ENCODE measurements at places on chromosomes 12 and 14.

- DNase-seq = no peak
Observed at GRCh38 chr12:11746024-11746771, 96.7 kb downstream of the ETV6 start.

GRCh38 chr14:99624971-99625370 is 20.0 kb upstream of the HHIPL1 start:
- no peak for DNase-seq

GRCh38 chr14:26897196-26897595 is 299.4 kb upstream of the NOVA1 start:
- no peak for DNase-seq

- DNase-seq = no peak
Observed at GRCh38 chr14:91021991-91022621, 38.3 kb downstream of the RPS6KA5 start.

- no peak for DNase-seq
Observed at GRCh38 chr12:122793685-122794106, 19.3 kb downstream of the CCDC62 start.

GRCh38 chr12:32104572-32105355 is 1.9 kb upstream of the BICD1 start:
- DNase-seq = no peak

GRCh38 chr14:40402957-40403356 is 970.7 kb upstream of the FBXO33 start:
- DNase-seq = no peak

- no peak for DNase-seq
Observed at GRCh38 chr14:44029933-44030332, 477.1 kb downstream of the FSCB start.

GRCh38 chr12:39287817-39288216 is 155.1 kb downstream of the KIF21A start:
- DNase-seq = no peak

DNA sequence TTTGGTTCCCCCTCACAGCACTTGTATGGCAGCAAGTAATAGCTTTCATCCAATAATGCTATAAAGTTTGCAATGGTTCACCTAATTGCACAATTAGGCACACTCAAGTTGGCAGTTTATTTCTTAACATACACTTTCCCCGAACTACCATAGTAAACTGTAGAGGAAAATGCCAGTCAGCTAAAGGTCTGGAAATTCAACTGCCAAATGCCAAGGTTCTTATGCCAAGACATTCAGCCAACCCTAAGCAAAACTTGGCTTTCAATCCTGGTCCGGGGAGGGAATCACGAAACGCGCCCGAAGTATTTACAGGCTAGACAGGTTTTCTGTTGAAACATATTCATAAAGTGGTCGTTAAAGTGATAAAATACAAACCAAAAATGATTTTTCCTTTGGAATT is 1512.4 kb upstream of the FLRT2 start:
- no peak for DNase-seq

- DNase-seq = no peak
Observed at GRCh38 chr12:61291647-61292046, 968.6 kb upstream of the USP15 start.

DNA sequence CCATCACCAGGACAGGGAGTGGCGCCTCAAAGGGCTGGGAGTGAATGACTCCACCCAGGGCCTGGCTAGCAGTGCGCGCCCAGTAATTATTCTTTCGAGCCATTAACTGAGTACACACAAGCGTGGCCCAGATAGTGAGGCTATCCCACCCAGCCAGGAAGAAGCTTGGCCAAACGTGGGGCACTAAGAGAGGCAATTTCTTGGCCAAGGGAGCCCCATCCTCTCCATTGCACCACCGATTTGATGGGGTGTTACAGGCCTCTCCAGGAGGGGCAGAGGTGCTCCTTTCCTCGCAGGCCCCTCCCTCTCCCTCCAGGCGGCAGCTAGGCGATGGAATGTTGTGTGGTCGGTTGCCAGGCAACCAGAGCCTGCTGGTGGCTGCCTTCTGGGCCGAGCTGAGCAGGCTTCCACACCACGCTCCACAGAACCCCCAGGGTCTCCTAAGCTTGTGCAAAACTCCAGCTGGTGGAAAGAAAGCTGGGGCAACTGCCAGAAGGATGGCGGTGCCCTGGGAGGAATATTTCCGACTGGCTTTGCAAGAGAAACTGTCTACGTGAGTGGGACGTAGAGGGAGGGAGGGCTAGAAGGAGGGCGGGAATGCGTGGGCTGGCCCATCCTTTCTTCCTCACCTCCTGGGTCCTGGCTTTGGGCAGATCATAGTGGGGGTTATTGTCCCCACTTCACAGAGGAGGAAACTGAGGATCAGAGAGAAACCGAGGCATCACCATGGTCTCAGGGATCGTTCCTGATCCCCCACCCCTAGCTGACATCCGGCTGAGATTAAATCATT is at the start of gene CFAP73:
CFAP73 (plus strand) TSS at position 364 of the 790 bp plus-strand sequence; CDS start at position 498, 134 bp downstream.
- DNase-seq = no peak

DNA sequence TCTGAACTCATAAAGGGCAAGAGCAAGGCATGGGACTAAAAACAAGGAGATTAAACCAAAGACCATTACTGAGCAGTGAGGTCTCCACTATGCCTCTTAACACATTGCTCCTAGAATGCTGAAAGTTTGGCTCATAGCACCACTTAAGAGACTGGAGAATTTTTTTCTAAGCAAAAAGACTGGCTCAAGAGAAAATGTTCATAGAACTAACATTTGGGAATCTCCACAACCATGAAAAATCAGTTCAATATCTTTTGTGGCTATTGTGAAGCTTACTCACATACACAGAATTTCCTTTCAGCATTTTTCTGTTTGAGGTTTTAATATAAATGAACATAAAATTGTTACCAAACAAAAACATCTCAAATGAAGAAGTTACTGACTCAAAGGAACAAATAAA is 255.8 kb downstream of the CCDC91 start:
- DNase-seq = no peak

DNA sequence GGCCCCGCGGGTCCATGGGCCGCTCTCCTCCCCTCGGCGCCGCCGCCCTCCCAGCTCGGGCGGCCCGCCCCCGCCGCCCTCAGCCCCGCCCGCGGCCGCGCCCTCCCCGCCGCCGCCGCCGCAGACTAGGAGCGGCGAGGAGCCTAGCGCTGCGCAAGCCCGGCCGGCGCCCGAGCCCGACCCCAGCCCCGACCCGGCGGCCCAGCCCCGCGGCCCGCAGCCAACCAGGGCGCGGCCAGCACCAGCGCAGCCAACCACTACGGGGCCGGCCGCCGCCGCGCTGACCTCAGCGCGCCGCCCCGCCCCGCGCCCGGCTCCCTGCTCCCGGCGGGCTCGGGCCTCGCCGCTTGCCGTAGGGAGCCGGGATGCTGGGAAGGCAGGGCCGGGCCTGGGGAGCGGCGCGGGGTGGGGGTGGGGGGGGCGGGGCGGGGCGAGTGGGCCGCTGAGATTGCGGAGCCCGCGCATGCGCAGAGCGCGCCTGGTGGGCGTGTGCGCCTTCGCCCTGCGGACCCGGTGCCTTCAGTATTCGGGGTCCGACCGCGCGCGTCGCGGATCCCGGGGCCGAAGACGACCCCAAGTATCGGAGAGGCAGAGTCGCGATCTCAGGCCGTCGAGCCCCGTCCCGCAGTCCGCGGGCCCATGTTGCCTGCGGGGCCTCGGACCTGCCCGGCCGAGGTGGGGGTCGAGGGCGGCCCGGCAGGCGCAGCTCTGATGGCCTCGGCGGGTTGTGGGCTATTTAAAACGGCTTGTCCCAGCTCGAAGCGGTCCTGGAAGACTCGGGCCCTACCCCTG is at the start of gene CDC42BPB:
CDC42BPB (minus strand) TSS at position 178 of the 792 bp plus-strand sequence. CDS start 376 bp downstream, outside the sequence.
- DNase-seq = peak; percentile 41

DNA sequence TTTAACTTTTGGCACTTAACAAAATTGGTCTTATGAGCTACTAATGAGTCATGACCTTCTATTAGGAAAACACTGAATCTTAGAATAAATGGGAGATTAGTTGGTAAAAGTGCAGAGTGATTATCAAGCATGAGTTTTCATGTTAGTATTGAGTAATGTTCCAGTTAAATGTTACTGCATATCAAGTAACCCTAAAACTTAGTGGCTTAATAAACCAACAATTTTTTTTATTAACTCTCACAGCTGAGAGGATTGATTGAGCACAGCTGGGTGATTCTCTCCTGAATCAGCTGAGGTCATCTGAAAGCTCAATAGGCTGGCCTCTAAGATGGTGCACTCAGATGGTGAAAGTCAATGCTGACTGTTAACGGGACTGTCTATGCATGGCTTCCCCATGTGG is 248.6 kb downstream of the BCL11B start:
- no peak for DNase-seq

GRCh38 chr14:69593018-69593677 is 18.2 kb upstream of the SUSD6 start:
- no peak for DNase-seq

GRCh38 chr14:104171029-104171697 is 32.8 kb downstream of the KIF26A start:
- DNase-seq = no peak

- no peak for DNase-seq
Observed at GRCh38 chr12:92650228-92650822, 52.5 kb upstream of the PLEKHG7 start.

DNA sequence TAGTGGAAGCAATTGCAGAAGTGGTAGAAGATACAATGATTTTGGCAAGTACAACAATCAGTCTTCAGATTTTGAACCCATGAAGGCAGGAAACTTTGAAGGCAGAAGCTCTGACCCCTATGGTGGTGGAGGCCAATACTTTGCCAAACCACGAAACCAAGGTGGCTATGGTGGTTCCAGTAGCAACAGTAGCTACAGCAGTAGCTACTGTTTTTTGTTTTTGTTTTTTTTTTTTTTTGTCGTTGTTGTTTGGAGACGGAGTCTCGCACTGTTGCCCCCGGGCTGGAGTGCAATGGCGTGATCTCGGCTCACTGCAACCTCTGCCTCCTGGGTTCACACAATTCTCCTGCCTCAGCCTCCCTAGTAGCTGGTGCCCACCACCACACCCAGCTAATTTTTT is 47.4 kb downstream of the IFNG-AS1 start:
- DNase-seq = no peak

GRCh38 chr14:88351966-88352691 is 29.1 kb upstream of the KCNK10 start:
- no peak for DNase-seq

Data from effector CD4-positive, alpha-beta T cell (primary cell).